Testis (tissue), 5 donors: ENCODE measurements at places on chromosomes 12 and 14. TPM values are rescaled to one million over a fixed set of nuclear protein-coding genes. Genes with fewer than 3 reads are reported as not detected.

DNA sequence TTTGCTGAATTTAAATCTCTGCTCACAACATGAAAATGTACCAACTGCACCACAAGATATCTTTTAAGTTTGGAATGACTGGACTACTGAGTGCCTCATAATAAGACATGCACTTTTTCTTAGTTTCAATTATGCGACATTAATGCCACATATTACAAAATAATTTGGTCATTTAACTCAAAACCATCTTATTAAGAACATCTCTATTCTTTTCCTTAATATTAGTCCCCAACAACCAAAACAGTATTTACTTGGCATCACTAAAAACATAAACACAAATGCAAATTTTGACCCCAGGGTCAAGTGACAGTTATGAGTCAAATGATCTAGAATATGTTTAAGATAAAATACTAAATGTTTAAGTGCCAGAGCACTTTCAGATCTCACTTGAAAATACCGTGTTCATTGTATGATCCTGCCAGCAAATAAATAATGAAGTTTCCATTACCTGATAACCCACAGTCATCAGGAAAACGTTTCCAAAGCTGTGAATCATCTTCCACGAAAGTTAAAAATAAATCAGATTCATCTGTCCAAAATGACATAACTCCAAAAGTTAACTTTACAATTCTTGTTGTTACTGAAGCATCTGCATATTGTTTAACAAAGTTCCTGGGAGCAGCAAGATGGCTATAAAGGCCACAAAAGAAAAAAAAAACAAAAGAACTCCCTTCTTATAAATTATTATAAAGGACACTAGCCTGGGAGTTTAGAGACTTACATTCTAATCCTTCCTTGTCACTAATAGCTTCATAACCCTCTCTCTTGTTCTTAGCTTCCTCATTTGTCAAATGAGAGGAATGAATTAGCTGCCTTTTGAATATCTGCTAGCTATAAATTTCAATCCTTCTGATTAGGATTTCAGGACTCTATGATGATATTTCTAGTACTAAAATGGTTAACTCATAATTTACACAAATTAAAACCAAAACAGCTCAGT lies 30.5 kb upstream of the AP4S1 start:
- H3K27ac ChIP-seq: no peak overlapping the region
- no peak overlapping the region for H3K4me3 ChIP-seq
- H3K27me3 ChIP-seq: no peaks in the 10 kb centered on the region
- peaks cover 3% of the 10 kb centered on the region for H3K4me1 ChIP-seq

DNA sequence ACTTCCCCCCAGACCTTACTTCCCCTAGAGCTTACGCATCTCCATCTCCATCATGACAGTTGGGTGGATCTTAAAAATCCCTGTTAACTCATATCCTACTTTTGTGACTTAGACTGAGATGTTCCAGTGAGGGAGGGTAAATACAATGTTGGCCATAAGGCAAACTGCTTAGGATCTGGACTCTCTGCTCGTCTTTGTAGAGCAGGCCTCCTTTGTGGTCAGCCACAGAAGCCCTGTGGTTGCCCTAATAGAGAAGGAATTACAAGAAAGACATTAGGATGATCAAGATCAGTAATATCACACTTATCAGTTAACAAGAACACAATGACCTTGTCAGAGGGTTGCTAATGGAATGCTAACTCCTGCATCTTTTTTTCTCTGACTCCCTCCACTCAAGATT lies 52.0 kb downstream of the TMEM132C start:
- H3K4me3 ChIP-seq: no peak overlapping the region
- peaks cover 7% of the 10 kb centered on the region for H3K4me1 ChIP-seq
- H3K27me3 ChIP-seq: no peaks in the 10 kb centered on the region

Gene SMARCC2
- total RNA-seq: 148 TPM

- H3K4me3 ChIP-seq: no peak overlapping the region
- no peak overlapping the region for H3K27ac ChIP-seq
- no peaks in the 10 kb centered on the region for H3K27me3 ChIP-seq
- no peak for DNase-seq
- no peaks in the 10 kb centered on the region for H3K4me1 ChIP-seq
Observed at GRCh38 chr12:131720921-131721320, 10.0 kb downstream of the SFSWAP start.

Gene LIN7A
- 12.0 TPM for total RNA-seq
